Right atrium auricular region (tissue), 2 donors: ENCODE measurements at places on chromosomes 1 and 21.
A peak's percentile ranks its signal among the peaks of the same experiment; 100 is the strongest.

DNA sequence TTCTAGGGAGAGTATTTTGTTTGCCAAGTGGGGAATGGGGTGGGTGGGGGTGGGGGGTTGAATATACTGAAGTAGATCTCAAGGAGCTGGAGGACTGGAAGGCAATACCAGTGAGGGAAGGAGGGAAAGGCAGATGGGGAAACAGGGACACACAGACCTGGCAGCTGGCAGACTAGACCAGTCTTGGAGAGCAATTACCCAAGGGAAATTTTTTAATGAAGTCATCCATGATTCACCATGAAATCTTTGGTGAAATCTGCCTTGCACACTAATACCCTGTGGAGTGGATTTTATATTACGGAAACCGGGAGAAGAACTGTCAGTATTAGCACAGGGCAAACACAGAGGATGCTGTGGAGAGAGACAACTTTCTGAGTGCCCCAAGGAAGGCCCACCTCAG lies 29.7 kb upstream of the MARK1 start:
- DNase-seq: no peak

- no peak for DNase-seq
These were observed 674 bp downstream of the BCL10 start for GRCh38 chr1:85275701-85276214.

- no peak for DNase-seq
These were observed 16.5 kb downstream of the CTSK start for GRCh38 chr1:150791585-150791984.

DNA sequence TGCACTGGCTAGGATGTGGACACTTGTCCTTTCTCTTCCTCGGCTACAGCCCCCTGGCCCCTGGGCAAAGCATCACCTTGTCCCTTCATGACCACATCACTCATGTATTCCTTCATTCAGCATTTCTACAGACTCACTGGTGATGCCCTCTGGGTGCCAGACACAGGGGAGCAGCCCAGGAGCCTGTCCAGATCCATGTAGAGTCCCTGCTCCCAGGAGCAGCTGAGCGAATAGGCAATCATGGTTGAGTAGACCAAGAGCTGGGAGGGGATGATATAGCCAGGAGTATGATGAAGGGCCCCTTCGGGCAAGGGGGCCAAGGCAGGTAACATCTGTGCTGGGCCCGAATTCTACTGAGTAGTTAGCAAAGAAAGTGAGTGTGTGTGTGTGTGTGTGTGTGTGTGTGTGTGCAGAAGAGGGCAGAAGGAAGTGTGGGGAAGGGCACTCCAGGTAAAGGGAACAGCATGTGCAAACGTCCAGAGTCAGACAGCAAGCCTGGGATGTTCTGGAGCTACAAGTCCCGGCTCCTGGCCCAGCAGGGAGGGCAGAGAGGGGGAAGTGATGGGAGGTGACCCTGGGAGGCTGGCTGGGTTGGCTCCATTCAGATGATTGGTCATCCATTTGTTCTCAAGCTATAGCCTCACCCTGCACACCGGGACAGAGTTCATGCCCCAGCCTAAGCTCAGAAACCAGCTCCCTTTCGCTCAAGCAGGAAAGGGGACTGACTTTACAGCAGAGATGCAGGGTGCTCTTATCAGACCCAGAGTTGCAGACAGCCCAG lies 21.0 kb upstream of the PIK3CD start:
- no peak for DNase-seq

DNA sequence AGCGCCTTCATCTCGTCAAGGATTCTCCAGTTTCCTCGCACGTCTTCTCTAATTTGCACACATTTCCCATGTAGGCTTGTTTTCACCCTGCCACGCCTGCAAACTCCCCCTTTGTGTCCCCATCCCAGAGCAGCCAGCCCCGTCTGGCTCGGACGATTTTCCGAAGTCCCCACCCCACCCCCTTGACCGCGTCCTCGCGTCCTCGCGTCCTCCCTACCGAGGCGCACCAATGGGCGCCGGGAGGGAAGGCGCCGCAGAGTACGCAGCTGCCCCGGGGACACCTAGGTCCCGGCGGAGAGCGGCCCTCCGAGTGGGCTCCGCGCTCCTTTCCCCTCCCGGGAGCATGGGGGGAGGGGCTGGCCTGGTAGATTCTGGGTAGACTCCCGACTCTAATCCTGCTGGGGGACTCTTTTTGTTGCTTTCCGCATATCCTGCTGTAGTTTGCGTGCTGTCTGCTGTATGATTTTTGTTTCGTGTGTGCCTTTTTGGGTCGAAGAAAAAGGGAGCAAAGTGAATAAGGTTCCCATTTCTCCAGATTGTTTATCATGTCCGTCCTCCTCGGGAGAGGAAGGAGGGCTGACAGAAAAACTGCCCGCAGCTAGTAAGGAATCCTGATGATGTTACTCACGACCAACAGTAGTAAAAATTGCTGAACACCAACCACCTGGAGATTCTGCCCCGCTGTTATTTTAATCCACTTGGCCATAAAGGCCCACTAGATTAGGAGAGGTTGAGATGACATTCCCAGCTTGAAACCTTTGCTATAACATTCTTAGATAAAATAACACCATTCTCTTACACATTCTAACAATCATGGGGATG lies 1.5 kb downstream of the CACHD1 start:
- DNase-seq: no peak

DNA sequence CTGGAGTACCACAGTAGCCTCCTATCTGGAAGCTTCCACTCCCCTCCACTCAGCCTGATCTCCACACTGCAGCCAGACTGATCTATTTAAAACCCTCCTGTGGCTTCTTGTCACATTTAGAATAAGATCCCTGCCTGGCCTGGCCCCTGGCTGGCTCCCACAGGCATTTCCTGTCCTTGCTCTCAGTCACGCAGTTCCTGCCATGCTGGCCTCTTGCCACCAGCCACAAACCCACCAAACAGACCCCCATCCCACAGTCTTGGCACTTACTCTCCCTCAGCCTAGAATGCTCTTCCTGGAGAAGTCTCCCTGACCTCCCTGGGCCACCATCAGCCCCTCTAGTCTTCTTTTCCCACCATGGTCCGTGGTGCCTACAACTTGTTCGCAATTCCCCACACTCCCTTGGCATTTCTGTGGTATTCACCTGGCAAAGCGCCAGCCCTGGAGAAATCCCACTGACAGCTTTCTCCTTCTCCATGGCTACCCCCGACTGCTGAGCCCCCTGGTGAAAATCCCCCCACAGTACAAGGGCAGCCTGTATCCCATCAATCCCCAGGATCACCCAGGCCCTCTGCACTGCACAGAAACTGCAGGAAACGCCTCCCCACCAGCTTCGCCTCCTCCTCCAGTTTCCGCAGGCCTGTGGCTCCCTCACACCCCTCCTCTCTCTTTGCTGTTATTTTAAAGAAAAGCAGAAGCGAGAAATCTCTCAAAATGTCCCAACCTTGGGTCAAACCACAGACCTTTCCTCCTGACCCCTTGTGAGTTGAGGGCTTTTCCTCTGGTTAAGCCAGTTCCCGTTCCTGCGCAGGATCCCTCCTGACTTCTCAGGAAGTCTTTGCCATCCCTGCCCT lies 94.5 kb downstream of the SYT2 start:
- no peak for DNase-seq

GRCh38 chr1:111471012-111471411 lies 2.8 kb upstream of the C1orf162 start:
- DNase-seq: no peak

DNA sequence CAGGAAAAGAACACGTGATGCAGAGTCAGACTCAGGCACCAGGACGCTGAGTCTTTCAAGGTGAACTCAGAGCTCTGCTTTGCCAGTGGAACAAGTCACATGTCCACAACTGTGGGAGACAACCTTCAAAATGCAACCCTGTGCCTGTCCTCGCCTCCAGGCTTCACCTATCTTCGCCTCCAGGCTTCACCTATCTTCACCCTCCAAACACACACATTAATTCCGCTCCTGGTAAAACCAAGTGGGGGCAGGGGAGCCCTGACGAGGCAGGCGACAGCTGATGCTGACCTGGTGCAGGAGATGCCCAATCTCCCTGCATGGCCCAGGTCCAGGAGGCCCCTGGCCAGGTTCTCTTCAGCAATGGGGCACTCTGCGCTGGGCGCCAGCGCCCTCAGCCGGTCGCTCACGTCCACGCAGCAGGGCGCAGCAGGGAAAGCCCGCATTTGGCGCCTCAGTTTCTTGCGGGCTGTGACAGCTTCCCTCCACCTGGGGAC lies 28.0 kb upstream of the LSS start:
- DNase-seq: no peak

DNA sequence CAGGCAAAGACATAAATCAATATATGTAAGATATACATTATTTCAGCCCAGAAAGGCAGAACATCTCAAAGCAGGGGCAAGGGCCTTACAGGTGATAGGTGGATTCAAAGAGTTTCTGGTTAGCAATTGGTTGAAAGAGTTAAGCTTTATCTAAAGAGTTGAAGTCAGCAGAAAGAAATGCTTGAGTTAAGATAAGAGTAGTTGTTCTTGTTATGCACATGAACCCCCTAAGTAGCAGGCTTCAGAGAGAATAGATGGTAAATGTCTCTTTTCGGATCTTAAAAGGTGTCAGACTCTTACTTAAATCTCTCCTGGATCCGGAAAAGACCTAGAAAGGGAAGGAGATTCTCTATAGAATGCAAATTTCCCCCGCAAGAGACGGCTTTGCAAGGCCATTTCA lies 8.3 kb upstream of the ZBTB40 start:
- DNase-seq: no peak

- DNase-seq: no peak
These were observed 474.0 kb downstream of the LTN1 start for GRCh38 chr21:28518630-28519029.

- DNase-seq: no peak
These were observed 20.6 kb downstream of the TUT4 start for GRCh38 chr1:52532247-52532646.

- peak; percentile 91 for DNase-seq
These were observed 2.4 kb upstream of the NFIA start for GRCh38 chr1:61079898-61080336.

GRCh38 chr1:222935239-222935900 lies 120.5 kb downstream of the DISP1 start:
- no peak for DNase-seq

DNA sequence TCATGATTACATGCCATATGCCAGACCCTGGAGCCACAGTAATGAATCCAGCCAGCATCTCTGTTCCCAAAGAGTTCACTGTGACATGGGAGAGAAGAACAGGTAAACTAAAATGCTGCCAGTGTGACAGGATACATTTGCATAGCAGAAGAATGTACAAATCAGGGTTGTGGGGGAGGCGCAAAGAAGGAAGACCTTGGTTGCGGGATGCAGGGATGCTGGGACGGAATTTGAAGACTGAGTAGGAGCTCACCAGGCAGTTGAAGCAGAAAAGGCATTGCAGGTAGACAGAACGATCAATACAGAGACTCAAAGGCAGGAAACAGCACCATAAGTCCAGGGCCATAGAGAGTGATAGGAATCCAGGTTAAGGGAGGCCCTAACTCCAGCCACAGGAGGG lies 180.3 kb upstream of the ZC3H12A start:
- no peak for DNase-seq

DNA sequence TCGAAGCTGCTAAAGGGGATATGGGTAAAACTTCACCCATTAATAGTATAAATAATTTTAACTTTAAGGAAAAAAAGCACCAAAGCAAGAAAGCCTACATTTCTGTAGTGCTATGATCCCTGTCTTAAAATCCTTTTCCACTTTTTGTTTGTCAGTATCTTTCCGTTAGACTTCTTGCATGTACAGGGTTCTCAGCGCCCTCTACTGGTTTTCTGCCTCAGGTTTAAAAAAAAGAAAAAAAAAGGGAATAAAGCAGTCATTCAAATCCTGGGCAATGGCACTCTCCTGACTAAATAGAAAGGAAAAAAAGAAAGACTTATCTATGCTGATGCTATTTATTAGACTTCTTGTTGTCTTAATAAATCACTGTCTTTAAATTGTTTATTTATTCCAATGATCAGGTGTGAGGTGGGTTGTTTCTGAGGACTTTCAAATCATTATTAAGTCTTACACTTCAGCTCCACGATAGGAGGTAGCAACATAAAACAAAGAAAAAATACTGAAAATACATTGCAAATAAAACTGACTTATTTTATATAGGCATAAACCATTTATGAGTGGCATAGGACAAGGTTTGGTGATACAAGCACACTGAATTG lies 475.4 kb upstream of the NR5A2 start:
- DNase-seq: no peak

DNA sequence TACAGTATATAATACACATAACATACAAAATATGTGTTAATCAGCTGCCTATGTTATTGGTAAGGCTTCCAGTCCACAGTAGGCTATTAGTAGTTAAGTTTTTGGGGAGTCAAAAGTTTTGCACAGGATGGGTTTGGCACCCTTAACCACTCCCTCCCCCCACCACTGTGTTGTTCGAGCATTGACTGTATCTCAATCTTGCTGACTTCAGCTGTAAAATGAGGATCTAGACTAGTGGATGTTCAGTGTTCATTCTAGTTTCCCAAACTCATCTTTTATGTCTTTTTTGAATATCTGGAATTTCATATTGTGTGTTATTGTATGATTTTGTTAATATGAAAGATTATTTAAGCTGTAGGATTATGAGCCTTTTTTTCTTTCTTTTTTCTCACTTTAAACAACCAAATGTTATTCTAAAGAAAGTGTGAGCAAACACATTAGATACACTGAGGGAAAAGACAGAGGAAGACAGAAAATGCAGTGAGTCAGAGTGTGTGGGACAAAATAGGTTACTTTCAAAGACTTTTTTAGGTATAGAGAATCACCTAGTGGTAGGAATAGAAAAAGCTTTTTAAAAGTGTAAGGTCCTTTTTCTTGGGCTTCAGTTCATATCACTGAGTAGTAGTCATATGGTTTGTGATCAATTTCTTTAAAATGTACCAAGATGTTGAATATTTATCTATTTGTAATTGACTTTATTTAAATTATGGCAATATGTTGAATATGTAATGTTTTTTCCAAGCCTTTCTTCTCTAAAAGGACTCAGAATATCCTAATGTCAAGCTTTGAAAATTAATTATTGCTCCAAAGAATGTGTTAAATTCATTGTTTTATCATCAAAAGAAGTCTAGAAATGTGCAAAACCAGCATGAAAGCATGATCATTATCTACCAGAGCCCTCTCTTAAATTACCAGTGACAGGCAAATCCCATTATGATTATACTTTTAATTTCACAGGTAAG lies 17.9 kb upstream of the CENPF start:
- DNase-seq: no peak

- DNase-seq: no peak
These were observed 71.7 kb upstream of the ZBTB18 start for GRCh38 chr1:243979396-243979795.

- DNase-seq: no peak
These were observed 694 bp downstream of the TMEM167B start for GRCh38 chr1:109091078-109091838.

GRCh38 chr1:87743256-87743655 lies 414.6 kb downstream of the LMO4 start:
- DNase-seq: no peak

DNA sequence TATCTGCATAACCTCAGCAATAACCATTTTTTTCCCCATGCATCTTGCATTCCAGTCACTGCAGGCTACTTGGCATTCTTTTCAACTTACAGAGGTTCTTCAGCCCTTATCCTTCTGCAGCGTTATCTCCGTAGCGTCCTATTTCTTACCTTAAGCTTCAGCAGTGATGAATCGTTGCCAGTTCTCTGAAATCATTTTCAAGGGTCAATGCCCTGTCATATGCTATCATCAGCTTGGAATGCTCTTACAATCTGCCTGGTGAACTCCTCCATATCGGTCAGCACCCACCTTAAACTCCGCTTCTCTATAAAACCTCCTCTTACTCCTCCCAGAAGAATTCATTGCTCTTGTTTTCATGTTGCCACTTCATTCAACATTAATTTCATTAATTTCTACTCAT lies 105.1 kb upstream of the DPH5 start:
- no peak for DNase-seq

- peak; percentile 81 for DNase-seq
These were observed 187.2 kb upstream of the PTGFR start for GRCh38 chr1:78303620-78304019.
